Activated T-cell treated with anti-CD3 and anti-CD28 coated beads for 24 hours (primary cell): ENCODE measurements at places on chromosomes 11 and 22.

DNA sequence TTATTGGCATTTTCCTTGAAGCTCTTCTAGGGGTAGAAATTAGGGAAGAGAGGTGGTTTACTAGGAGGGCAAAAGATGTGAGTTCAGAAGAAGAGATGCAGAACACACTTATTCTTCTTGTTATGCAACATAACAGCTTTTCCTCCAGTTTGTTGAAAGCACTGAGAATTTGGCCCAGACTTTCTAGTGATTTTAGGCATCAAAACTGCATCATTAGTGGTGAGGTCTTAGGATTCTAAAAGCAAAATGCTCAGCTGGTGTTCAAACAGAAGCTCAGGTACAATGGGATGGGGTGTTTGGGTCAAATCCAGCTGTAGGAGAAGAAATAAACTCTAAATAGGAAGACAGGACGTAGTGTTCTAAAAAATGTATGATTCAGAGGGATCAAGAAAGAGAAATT, 221.1 kb downstream of the OPCML start:
- DNase-seq, result no peak

GRCh38 chr11:13268791-13269190, 8.8 kb upstream of the BMAL1 start:
- no peak for DNase-seq

- no peak for DNase-seq
Measured at GRCh38 chr11:110148775-110149744, 55.9 kb downstream of the ZC3H12C start.

- peak; percentile 3 for DNase-seq
Measured at GRCh38 chr22:50085211-50085972, at the start of gene MLC1. TSS of gene MLC1 (minus strand) at chr22:50085426. CDS start at chr22:50084902, 524 bp downstream.

DNA sequence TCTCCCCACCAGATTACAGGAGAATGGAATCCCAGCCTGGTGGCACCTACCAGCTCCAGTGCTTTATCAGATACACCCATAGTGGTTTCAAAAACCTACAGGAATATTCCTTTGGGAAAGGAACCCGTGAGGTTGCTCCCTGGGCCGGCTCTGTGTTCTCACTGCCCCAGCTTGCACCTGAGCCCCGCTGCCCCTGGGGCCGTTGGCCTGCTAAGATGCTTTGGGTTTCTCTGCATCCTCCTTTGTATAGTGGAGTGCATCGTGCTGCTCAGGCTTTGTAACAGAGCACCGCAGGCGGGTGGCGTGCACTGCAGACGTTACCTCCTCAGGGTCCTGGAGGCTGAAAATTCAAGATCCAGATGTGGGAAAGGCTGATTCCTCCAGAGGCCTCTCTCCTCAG, 414.1 kb downstream of the BRD1 start:
- no peak for DNase-seq

- DNase-seq, result no peak
Measured at GRCh38 chr11:114880442-114880841, 202.1 kb downstream of the NXPE2 start.

DNA sequence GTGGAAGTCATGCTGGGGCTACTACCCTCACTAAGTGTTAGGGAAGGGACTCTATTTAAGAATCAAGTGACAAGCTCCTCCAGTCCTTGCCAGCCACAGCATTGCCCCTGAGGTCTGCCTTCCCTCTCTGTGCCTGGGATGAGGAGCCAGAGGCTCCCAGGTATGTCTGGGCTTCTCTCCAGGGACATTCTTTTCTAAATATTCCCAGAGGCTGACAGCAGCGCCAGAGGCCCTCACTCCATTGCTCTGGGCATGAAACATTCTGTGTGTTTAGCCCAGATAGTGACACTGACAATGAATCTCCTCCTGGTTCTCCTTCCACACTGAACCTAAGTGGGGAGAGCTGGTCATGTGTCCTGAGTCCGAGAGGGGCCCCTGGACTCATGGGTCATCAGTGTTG, 2.2 kb downstream of the OR51E1 start:
- no peak for DNase-seq

DNA sequence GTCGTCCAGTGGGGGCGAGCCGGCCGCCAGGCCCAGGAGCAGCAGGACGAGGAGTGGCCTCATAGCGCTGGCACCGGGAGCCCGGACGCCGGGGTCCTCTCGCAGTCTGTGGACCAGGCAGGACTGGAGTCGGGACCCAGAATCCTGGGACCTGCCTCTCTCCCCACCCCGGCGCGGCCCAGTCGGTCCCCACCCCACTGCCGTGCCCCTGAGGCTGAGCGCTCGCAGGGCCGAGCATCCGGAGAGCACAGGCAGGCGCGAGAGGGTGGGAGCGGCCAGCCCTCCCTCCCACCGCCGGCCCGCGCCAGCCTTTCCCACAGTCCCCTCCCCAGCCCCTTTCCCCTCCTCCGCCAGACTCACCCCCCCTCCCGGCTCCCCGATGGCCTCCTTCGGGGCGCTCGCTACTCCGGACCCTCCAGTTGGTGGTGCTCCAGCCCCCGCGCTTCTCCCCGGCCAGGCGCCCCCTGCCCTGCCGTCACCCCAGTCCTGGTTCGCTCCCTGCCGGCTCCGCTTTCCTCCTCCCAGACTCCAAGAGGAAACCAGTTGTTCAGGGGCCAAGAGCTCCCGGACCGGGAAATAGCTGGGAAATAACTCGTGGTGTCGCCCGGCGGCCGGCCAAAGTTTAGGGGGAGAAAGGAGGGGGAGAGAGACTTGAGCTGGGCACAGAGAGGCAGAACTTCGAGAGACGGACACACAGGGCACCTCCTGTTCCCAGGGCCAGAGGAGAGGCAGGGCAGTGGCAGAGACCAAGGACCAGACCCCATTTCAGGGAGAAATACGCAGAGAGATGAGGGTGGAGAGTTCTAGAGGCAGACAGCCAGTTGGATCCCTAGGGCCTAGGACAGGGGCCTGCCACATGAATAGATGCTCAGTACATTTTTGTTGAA, at the start of gene C1QTNF5:
C1QTNF5 (minus strand) TSS at position 549 of the 887 bp plus-strand sequence; CDS start at position 63, 486 bp downstream.
- DNase-seq, result no peak

- DNase-seq, result no peak
Measured at GRCh38 chr22:45830531-45831245, 146.3 kb downstream of the WNT7B start.

GRCh38 chr11:134752964-134753770, 341.1 kb upstream of the B3GAT1 start:
- no peak for DNase-seq

DNA sequence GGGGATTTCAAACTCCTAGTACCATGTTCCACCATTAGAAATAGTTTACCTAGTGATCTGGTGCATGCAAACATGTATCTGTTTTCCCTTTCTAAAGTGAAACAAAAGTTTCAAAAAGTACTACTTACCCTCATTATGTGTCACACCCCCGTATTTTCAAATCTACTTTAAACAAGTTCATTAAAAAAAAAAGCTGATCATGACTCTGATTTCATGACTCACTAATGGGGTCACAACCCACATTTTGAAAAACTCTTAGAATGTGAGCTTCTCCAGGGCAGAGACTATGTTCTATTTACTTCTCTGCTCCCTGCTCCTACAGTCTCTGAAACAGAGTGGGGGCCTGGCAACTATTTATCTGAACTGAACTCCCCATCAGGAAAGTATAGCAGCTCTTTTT, 18.2 kb downstream of the CHRM1 start:
- DNase-seq, result no peak

- DNase-seq, result no peak
Measured at GRCh38 chr22:44676441-44677352, 25.3 kb upstream of the PRR5 start.

DNA sequence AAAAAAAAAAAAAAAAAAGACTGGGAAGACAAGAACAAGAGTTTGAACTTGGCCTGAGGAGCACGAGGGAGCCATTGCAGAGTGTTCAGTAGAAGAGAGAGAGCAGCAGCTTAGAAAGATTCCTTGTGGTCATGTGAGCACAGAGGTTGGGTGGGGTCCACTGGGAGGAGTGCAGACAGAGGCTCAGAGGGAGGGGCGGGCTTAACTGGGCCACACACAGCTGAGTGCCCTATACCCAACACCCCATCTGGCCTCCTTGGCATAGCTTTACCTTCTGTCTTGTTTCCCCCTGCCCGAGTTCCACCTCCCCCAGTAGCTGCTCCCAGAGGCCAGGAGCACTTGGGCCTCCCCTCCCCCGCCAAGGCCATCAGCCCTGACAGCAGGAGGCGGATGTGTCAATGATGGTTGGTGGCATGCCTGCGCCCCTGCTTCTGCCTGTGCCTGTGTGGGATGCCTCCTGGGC, 12.1 kb downstream of the C11orf86 start:
- DNase-seq, result no peak

DNA sequence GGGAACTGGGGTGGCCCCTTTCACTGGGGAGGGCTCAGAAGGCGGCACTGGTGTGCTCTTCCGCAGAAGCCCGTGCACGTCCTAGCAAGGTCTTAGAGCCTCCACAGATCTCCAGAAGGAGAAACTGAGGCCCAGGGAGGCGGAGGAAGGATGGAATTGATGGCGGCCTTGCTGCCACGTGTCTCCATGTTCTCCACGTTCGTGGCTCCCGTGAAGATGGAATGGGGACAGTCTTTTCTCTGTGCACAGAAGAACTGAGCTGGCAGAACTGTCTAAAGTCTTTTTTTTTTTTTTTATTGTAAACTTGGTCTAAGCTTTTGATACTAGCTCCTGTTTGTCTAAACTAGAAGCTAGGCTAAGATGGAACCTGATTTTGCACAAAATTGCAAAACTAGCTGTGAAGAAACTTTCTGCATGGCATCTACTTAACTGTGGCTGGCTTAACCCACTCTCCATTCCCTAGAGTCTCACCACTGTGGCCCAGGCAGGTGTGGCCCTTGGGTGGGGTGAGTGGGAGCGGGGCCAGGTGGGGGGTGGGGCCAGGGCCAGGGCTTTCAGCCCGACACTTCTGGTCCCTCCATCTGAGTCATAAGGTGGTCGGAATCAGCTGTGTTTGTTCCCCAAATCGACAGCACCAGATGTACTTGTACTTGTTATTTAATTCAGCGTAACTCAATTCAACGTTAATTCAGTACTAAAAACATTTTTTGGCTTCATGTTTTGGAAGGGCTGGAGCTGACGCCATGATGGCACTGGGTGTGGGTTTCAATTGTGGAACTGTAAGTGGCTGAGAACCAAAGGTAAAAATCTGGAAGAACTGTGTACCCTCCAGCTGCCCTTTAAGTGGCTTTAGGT, 120.7 kb downstream of the MPPED1 start:
- DNase-seq, result no peak

DNA sequence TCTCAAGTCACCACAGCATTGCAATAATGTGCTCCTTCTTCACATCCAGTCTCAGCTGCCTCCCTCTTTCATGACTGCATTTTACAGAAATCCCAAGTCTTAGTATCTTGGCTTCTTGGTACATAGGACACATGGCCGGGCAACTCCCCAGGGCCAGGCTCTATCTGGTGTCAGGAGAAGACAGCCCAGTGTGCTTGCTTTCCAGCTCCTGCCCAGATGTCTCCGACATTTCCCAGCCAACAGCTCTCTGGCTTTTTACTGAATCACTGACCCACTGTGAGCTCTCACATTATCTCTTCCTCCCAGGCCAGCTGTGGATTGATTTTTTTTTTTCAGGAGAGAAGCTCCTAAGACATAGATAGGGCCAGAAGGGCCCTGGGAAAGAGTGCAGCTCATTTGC, 346.0 kb upstream of the C11orf87 start:
- no peak for DNase-seq
